Gastrocnemius medialis (tissue), 4 donors: ENCODE measurements at places on chromosomes 1 and 21. TPM values are rescaled to one million over a fixed set of nuclear protein-coding genes. Genes with fewer than 3 reads are reported as not detected.

- H3K36me3 ChIP-seq, result no peaks in the 10 kb centered on the region
- no peak overlapping the region for H3K4me3 ChIP-seq
- H3K4me1 ChIP-seq, result no peaks in the 10 kb centered on the region
- H3K27me3 ChIP-seq, result no peaks in the 10 kb centered on the region
These were observed 128.8 kb downstream of the PRDM16 start for GRCh38 chr1:3197781-3198316.

DNA sequence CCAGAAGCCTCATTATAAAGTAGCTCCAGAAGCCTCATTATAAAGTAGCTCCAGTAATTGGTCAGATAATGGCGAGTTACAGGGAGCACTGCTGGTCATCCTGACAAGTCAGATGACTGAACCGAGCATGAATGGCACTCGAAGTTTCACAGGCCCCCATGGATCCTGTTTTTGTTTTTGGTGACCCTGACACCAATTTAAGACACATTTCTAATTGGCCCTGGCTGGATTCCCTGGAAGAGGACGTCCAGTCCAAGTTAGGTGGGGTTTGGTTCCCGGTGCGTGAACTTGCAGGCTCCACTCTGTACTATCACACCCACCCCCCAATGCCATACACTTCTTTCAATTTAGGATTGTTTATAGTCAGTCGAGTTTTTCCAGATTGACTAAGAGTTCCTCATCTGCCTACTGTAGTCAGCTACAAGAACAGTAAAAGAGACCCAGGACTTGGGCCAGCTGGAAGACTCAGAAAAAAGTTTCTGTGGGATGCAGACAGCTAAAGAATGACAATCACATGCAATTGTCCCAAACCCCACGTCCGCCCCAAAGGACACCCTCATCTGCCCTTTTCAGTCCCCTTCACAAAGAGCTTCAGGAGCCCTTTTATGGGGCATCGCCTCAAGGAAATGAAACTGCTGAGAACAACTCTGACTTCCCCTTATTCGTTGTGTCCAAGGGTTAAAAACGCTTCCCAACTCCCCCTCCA, 2.7 kb downstream of the DHRS3 start:
- H3K27me3 ChIP-seq, result no peaks in the 10 kb centered on the region
- H3K4me3 ChIP-seq, result peak overlapping the region; percentile 84
- DNase-seq, result no peak
- peaks cover 9% of the 10 kb centered on the region for H3K36me3 ChIP-seq

GRCh38 chr1:109906839-109907180, 3.8 kb upstream of the CSF1 start:
- H3K36me3 ChIP-seq, result no peaks in the 10 kb centered on the region
- DNase-seq, result no peak
- no peak overlapping the region for H3K27ac ChIP-seq
- H3K4me3 ChIP-seq, result no peak overlapping the region
- peaks cover 25% of the 10 kb centered on the region for H3K4me1 ChIP-seq

GRCh38 chr1:202584707-202585589, 125.3 kb downstream of the SYT2 start:
- no peak for DNase-seq
- no peaks in the 10 kb centered on the region for H3K36me3 ChIP-seq
- H3K27me3 ChIP-seq, result no peaks in the 10 kb centered on the region
- H3K27ac ChIP-seq, result peak overlapping the region; percentile 81
- H3K4me1 ChIP-seq, result peaks cover 53% of the 10 kb centered on the region

DNA sequence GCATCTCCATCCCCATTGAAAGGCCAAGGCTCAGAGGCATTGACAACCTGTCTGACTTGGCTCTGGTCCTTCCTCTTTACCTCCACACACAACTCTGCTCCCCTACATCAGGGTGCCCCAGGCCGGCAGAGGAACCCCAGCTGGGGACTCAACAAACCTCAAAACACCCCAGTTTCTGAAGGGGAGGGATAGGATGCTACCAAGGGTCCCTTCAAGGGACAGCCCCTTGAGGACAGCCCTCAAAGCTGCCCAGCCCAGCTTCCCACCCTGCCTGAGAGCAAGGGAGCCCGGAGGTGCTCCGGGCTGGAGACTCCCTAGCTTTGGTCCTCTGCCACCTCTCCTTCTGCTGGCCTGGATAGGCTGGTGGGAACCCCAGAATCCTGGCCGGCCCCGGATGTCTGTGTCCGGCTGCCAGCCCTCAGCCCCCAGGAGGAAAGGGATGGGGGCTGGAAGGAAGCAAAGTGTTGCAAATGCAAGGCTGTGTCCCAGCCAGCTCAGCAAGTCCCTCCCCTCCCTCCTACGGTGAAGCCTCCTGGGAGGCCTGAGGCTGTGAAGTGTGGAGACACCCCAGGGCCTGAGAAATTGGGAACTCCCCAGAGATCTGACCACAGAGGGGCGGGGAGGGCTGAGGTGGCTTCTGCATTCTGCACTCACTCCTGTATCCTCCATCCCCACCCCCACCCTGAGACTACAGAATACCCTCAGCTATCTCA, 1.1 kb upstream of the MARCKSL1 start:
- H3K4me3 ChIP-seq, result no peak overlapping the region
- DNase-seq, result no peak

DNA sequence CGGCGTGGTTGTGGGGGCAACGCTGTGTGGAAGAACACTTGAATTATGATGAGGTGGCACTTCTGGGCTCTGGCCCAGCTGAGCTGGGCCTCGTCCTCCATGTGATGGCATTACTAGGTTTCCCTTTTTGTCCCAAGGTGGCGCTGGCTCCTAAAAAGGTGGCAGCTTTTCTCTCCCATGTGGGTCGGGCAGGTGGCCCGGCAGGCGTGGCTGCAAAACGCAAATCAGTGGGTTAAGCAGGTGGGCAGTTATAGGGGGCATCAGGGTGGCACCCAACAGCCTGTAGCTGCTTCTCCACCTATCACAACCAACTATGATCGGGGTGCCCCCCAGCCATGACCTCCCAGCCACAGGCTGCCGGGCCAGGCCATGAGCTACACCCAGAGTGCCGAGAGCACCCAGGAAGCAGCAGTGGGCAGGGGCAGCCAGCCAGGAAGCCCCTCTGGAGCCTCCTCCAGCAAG, 59.6 kb downstream of the KCNAB2 start:
- DNase-seq, result no peak
- no peaks in the 10 kb centered on the region for H3K36me3 ChIP-seq
- peaks cover 13% of the 10 kb centered on the region for H3K27me3 ChIP-seq
- no peaks in the 10 kb centered on the region for H3K4me1 ChIP-seq
- no peak overlapping the region for H3K27ac ChIP-seq

- peaks cover 10% of the 10 kb centered on the region for H3K4me1 ChIP-seq
- DNase-seq, result no peak
- H3K36me3 ChIP-seq, result no peaks in the 10 kb centered on the region
These were observed 80.9 kb downstream of the BACH1 start for GRCh38 chr21:29379517-29380054.

DNA sequence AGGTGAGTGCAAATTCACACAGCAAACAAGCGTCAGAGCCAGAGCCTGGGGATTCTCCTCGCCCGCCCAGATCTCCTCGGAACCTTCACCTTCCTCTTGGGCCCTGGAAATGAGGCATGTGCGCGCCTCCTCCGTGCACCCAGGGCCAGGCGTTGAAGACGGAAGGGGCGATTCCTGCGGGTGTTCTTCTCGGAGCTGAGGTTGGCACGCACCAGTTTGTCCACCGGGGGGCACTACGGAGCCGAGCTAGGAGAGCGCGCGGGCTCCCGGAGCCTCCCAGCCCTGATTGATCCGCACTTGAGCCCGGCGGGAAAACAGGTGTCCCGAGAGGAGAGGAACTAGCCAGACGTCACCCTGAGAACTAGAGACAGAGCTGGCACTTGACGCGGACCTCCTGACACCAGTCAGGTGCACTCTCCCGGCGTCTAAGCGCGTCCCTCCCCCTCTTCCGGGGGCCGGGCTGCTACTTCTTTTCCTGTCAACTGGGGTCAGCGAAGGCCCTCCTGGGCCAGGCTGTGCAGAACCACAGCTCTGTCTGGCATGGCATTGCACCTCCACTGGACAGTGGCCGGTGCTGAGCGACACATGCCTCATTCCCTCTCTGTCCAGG, 18.3 kb upstream of the SERINC2 start:
- no peaks in the 10 kb centered on the region for H3K27me3 ChIP-seq
- peaks cover 8% of the 10 kb centered on the region for H3K4me1 ChIP-seq
- peak; percentile 99 for DNase-seq
- peak overlapping the region; percentile 85 for H3K27ac ChIP-seq

- H3K27ac ChIP-seq, result no peak overlapping the region
- DNase-seq, result no peak
- H3K4me3 ChIP-seq, result no peak overlapping the region
- H3K27me3 ChIP-seq, result no peaks in the 10 kb centered on the region
These were observed 3.0 kb downstream of the HSD3B1 start for GRCh38 chr1:119510046-119510445.

GRCh38 chr1:24921938-24922662, 8.0 kb downstream of the RUNX3 start:
- no peak for DNase-seq
- peaks cover 23% of the 10 kb centered on the region for H3K27me3 ChIP-seq
- no peak overlapping the region for H3K4me3 ChIP-seq
- no peaks in the 10 kb centered on the region for H3K36me3 ChIP-seq
- no peak overlapping the region for H3K27ac ChIP-seq
- H3K4me1 ChIP-seq, result peaks cover 7% of the 10 kb centered on the region

DNA sequence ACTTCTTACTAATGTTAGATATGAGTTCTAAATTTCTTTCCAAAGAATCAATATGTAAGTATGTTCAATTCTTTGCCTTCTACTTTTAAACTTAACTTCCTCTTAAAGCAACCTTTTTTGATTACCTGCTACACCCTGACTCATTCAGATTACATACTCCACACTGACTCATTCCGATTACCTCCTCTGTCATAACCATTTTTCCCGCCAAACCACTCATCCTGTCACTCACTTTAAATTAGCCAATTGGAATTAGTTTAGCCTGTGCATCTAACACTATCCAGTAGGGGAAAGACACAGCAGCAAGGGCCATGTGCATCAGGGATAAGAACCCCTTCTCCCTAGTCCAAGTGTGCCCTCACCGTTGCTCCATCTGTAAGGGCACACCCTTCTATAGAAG, 815.5 kb downstream of the BRINP3 start:
- H3K36me3 ChIP-seq, result no peaks in the 10 kb centered on the region
- no peak overlapping the region for H3K27ac ChIP-seq
- no peak overlapping the region for H3K4me3 ChIP-seq
- no peak for DNase-seq
- H3K4me1 ChIP-seq, result no peaks in the 10 kb centered on the region

DNA sequence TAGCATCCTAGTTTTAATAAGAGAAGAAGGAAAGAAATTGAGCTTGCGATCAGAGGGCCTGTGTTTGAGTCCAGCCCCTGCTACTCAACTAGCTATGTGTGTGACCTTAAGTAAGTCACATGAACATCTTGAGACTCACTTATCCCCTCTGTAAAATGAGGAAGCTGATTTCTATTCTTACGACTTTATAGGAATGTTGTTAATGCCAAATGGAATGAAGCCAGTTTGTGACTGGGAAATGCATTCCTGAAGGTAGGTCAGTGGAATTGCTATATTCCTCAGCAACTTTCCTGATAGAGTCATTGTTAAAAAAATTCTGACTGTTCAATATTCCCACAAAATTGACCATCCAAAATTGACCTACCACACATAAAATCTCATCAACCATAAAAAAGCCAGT, 14.9 kb downstream of the FASLG start:
- H3K4me1 ChIP-seq, result no peaks in the 10 kb centered on the region
- H3K27ac ChIP-seq, result no peak overlapping the region
- no peaks in the 10 kb centered on the region for H3K27me3 ChIP-seq
- H3K36me3 ChIP-seq, result no peaks in the 10 kb centered on the region
- H3K4me3 ChIP-seq, result no peak overlapping the region
- no peak for DNase-seq

DNA sequence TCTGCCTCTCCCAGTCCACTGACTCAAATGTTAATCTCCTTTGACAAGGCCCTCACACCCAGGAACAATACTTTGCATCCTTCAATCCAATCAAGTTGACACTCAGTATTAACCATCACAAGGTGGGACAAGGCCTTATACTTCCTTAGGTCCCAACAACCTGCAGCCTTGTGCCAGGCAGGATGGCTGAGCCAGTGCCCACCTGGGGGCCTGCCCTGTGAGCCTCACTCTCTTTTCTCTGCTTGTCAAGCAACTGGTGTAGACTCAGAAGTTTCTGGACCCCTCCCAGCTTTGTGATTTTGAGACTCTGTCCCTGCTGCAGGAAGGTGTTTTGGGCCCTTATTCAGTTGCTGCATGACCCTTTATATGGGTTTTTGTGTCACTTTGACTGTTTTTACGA, 310.0 kb upstream of the C1orf174 start:
- H3K36me3 ChIP-seq, result no peaks in the 10 kb centered on the region
- H3K27ac ChIP-seq, result no peak overlapping the region
- no peaks in the 10 kb centered on the region for H3K4me1 ChIP-seq
- no peaks in the 10 kb centered on the region for H3K27me3 ChIP-seq
- H3K4me3 ChIP-seq, result no peak overlapping the region

DNA sequence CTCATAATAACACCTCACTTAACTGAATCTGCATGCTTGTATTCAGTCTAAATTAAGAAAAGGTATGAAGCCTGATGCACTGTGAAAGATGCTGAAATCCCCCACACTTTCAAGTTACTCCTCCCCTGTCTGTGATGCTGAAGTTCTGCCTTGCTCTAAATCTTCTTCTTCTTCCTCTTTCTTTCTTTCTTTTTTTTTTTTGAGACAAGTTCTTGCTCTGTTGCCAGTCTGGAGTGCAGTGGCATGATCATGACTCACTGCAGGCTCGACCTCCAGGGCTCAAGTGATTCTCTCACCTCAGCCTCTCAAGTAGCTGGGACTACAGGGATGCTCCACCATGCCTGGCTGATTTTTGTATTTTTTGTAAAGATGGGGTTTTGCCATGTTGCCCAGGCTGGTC, 231.0 kb upstream of the B3GALT2 start:
- no peaks in the 10 kb centered on the region for H3K4me1 ChIP-seq
- H3K4me3 ChIP-seq, result no peak overlapping the region
- H3K36me3 ChIP-seq, result no peaks in the 10 kb centered on the region
- H3K27ac ChIP-seq, result no peak overlapping the region

DNA sequence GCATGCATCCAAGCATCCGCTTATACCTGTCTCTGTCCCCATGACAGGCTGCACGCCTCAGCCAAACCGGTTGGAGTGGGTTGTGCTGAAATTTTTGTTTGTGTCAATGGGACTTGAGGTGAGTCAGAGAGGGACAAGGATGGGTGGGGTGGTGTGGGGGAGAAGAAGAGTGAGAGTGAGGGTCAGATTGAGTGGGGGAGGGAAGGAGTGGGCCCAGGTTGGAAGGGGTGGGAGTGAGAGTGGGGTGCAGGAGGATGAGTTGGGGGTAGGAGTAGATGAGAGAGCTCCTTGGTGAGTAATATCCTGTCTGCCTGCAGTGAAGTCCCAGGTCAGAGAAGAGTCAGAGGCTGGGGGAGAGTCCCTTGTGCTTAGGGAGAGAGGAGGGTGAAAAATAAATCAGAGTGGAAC, 3.3 kb upstream of the NECTIN4 start:
- no peaks in the 10 kb centered on the region for H3K36me3 ChIP-seq
- no peaks in the 10 kb centered on the region for H3K27me3 ChIP-seq
- no peak for DNase-seq
- H3K4me3 ChIP-seq, result no peak overlapping the region

The GBP5 gene
- total RNA-seq, result 1.0 TPM

The CD48 gene
- 0.62 TPM for total RNA-seq

The VAV3 gene
- total RNA-seq, result 0.46 TPM

The HUNK gene
- total RNA-seq, result not detected

The PAPPA2 gene
- total RNA-seq, result not detected
